ENCODE measurements at places on chromosomes 16 and 17.

- no peak for DNase-seq
Observed at GRCh38 chr17:7508846-7509245, 24.7 kb downstream of the POLR2A start.

GRCh38 chr16:84884596-84885341, 65.0 kb downstream of the CRISPLD2 start:
- DNase-seq, result no peak

DNA sequence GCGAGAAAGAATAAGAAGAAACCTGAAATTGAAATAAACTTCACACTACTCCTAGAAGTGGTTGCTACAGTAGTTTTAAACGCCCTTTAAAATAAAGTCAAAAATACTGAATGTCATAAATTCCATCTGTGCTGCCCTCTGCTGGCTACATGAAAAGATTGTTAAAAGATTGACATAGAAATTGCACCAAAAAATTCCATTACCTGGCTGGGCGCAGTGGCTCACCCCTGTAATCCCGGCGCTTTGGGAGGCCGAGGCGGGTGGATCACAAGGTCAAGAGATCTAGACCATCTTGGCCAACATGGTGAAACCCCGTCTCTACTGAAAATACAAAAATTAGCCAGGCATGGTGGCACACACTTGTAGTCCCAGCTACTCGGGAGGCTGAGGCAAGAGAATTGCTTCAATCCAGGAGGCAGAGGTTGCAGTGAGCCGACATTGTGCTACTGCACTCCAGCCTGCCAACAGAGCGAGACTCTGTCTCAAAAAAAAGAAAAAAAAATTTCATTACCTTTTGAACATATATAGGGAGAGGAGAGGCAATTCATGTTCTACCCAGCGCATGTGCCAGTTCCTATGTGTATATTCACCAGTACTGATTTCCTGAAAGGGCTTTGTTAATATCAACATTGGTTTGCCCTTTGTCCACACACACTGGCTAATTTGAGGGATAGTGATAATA, 36.5 kb downstream of the CYTH1 start:
- no peak for DNase-seq

DNA sequence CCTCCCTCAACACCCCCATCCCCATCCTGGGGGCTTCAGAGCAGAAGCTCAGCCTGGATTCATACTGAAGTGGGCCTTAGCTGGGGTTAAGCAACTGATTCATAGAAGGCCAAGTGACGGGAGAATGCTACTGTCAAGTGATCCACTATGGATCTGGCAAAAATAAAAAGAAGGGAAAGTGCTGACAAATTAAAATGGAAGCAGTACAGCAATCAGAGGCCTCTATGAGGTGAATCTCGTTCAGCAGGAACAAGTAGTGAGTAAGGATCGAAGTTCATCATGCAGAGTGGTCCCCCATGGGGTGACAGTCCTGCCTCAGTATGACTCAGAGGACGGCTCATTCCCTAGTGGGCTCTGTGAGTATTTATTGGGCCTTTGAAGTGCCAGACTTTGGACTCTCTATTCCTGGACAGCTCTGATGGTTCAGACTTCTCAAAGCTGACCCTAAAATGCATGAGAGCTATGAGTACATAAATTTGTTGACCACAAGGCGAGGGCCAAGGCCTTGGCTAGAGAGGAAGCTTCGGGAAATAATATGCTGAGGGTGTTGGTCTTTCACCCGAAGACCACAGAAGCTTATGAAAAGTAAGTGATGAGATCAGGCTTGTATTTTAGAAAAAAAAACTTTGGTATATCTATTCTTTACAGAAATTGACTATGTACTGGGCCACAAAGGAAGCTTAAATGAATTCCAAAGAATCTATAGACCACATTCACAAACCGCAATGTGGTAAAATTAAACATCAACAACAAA, 5.3 kb upstream of the NSMCE1 start:
- DNase-seq, result no peak

DNA sequence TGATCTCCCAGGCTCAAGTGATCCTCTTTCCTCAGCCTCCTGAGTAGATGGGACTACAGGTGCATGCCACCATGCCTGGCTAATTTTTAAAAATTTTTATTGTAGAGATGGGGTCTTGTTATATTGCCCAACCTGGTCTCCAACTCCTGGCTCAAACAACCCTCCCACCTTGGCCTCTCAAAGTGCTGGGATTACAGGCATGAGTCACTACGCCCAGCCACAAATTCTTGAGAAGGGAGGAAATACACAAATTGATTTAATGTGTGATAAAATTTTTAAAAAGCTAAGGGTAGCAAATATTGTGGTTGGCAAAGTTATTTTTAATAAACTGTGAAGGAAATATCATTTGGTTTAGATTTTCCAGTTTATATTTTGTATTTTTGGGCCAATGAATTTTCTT, 9.6 kb downstream of the ITGAD start:
- DNase-seq, result no peak

Measured in GM18507 (cell line).